Activated T-helper 17 cell treated with anti-CD3 and anti-CD28 coated beads, Interleukin-2, amount 50 U/mL, for 72 hours (primary cell): ENCODE measurements at places on chromosomes 6 and 20. TPM values are rescaled to one million over a fixed set of nuclear protein-coding genes. Genes with fewer than 3 reads are reported as not detected.

GRCh38 chr6:31842053-31842452, 14.5 kb downstream of the HSPA1B start:
- ATAC-seq = no peak

DNA sequence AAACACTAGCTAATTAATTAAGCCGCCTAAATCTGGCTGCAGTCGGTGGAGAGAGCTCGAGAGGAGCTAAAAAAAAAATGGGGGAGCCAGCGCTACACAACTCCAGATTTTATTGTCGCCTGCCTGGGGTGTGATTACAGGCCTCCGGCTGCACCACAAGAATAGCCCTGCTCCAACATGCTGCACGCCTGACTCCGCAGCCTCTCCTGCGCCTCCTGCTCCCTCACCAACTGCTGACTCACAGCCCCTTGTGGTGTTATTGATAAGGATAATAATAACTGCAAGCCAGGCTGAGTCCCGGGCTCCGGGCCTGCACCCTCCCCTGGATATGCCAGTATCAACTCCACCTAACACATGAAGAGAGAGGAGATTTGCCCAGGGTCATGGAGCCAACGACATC, 16.8 kb downstream of the SIRPA start:
- ATAC-seq = no peak

DNA sequence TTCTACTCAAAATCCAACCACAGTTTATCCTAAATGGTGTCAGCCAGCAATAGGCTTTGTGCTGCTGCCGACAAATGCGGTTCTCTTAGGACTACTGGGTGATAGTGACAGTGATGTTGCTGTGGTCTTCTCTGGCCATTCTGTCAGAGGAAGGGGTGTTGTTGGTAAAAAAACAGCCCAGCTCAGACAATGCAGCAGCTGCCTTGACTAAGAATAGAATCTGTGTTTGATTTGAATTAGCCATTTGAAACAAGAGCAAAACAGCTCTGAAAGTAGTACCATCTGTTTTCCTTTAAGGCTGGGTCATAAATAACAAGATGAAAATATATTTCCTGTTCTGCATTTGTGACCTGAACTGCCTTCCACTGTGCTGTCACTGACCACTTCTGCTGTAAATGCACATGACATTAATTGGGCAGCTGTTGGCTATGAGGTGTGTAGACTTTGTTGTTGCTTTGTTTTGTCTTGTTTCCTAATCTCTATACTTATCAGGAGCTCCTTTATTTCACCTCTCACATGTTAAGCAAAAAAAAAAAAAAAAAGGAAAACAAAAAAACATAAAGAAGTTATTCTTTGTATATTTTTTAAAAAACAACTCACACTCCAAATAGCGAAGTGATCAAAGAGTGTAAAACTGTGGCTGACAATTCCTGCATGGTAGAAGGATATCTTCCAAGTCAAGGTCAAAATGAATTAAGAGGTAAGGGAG, 497.8 kb upstream of the ARID1B start:
- no peak for ATAC-seq

Gene TUBB1
- total RNA-seq = 0.13 TPM

DNA sequence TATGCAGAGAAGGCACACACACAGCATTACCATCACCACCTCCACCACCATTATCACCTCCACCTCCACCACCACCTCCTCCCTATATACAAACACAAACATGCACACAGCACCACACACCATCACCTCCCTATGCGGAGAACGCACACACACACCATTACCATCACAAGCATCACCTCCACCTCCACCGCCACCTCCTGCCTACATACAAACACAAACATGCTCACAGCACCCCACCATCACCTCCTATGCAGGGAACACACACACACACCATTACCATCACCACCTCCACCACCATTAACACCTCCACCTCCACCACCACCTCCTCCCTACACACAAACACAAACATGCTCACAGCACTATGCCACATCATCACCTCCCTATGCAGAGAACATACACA, 236.5 kb upstream of the AFDN start:
- ATAC-seq = no peak

- no peak for ATAC-seq
Measured at GRCh38 chr6:39997101-39997635, 62.9 kb upstream of the MOCS1 start.

DNA sequence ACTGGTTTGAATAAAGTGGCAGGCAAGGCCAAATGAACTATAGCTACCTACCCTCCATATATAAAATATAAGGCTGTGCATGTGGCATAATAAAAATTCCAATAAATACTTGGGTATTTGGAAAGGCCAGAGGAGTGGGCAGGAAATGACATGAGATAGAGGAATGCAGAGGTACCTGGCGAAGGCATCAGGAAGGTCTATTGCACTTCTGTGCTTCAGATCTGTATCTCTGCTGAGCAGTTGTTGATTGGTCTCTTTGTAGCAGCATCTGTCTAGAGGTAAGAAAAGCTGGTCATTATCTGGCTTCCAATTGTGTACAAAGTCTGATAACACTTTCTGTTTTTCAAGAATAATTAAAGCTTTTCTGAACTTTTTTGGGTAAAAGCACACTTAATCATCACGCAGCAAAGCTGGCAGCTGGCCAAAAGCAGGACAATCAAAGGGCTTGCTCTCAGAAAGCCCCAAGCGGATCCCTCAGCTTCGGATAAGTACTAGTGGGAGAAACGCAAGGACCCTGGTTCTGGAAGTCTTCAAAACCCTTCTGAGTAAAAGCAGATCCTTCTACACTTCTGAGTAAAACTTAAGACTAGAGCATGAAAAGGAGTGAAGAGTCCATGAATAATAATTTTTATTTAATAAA, 120.1 kb upstream of the TCF21 start:
- no peak for ATAC-seq

- ATAC-seq = peak; percentile 37
Measured at GRCh38 chr20:38842026-38842425, 36.5 kb downstream of the PPP1R16B start.

Gene SLC17A2
- not detected for total RNA-seq

Gene PAK1IP1
- 27.4 TPM for total RNA-seq

DNA sequence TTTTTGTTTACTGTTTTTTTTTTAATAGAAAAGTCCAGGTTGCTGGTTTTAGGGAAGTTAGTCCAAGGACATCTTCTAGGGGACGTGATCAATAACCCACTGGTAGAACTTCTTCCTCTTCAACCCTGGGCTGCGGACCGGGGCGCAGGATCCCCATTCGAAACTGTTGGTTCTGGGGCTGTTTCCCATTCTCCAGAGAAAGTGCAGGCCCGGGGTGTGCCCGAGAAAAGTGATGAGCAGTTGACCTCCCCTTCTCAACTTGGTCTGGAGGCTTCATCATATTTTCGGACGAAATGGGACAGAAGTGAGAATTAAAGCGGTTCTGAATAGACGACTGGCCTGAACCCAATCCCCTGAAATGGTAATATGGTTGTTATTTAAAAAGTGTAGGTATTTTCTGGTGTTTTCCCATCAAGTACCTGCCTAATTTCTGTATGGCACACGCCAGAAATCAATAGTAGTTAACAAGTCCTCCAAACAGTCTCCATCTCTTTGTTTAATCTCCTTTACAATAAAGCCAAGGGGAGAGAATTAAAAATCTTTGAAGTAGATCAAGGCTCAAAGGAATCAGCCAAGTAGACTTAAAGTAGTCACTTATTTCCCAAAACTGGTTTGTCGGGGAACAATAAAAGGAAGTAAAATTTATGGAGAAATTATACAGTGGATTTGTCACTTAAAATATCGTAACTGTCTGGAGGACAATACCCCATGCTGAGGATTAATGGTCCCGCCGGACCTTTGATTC, 550 bp upstream of the PRDM13 start:
- ATAC-seq = no peak

DNA sequence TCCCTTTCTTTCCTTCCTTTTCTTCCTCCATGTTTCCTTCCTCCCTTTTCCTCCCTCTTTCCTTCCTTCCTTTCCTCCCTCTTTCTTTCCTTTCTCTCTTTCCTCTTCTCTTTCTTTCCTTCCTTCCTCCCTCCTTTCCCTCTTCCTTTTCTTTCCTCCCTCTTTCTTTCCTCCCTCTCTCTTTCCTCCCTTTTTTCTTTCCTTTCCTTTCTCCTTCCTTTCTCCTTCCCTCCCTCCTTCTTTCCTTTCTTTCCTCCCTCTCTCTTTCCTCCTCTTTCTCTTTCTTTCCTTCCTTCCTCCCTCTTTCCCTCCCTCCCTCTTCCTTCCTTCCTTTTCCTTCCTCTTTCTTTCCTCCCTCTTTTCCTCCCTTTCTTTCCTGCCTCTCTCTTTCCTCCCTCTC, 86.3 kb upstream of the FERMT1 start:
- no peak for ATAC-seq

Gene TGM2
- 0.19 TPM for total RNA-seq

GRCh38 chr6:26556263-26557070, 18.3 kb downstream of the HMGN4 start:
- no peak for ATAC-seq

- no peak for ATAC-seq
Measured at GRCh38 chr6:125953502-125953875, 3.1 kb upstream of the HINT3 start.

Gene HINT3
- total RNA-seq = 8.2 TPM
